ENCODE measurements at places on chromosomes 1 and 21.

DNA sequence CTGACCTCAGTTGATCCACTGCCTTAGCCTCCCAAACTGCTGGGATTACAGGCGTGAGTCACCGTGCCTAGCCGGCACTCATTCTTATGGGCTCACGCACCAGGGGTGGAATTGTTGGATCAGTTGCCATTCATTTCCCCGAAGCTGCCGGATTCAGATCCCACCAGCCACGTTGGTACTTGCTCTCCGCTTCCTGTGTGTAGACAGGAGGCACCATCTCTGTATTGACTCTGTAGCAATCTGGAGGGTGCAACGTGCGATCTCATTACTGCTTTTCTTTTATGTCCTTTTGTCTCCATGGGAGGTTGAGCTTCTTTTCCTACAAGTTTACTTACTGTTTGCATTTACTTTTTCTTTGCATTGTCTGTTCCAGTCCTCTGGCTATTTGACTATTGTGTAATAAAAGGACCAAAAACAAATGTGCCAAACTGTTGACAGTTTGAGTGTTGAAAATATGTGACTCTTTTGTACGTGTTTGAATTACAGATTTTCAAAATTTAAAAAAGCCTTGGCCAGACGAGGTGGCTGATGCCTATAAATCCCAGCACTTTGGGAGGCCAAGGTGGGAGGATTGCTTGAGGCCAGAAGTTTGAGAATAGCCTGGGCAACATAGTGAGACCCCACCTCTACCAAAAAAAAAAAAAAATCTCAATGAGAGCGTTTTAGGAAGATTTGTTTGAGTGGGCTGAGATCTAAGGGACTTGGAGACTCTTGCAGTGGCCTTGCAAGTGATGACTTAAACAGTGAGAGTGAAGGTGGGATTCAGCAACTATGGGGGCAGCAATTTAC is 39.1 kb downstream of the SPSB1 start:
- no peak for DNase-seq

GRCh38 chr1:207921321-207921720 is 10.4 kb upstream of the CD34 start:
- DNase-seq: no peak

DNA sequence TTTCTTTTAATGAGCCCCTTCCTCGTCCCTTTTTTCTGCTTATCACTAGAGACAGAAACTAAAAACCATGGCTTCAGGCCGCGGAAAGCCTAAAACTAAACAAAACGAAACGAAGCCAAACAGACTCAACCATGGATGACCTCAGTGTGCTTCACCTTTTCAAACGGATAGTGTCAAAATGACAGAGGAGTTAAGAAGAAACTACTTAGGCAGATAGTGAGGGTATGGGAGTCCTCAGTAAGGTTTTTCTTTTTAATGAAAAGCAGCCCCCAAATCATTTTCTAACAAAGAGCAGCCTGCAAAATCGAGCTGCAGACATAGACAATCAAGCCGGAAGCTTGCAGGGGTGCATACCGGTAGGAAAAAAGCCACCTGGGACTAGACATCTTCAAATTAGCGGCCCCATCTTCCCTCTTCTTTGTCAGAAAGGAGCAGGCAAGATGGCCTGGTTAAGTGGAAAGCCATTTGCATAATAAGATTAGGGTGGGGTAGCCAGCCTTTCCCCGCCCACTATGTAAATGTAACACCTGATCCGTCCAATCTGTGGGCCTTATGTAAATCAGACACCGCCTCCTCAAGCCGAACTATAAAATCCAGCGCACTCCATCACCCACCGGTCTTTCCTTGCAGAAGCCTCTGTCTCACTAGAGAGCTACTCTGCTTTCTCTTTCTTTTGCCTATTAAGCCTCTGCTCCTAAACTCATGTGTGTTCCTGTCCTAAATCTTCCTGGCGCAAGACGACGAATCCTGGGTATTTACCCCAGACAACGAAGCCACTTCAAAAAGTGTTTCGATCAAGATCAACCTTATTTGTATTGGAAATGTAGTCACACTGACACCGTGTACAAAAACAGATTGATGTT is 6.2 kb upstream of the ERO1B start:
- DNase-seq: peak; percentile 12

GRCh38 chr1:118075116-118075515 is 109.9 kb downstream of the SPAG17 start:
- no peak for DNase-seq

GRCh38 chr1:35556484-35557117 is 602 bp downstream of the KIAA0319L start:
- DNase-seq: peak; percentile 53
